ENCODE measurements at places on chromosomes 2 and 18. TPM values are rescaled to one million over a fixed set of nuclear protein-coding genes. Genes with fewer than 3 reads are reported as not detected.

- DNase-seq: peak; percentile 54
- no peaks in the 10 kb centered on the region for H3K4me1 ChIP-seq
- no peaks in the 10 kb centered on the region for H3K27me3 ChIP-seq
- no peaks in the 10 kb centered on the region for H3K36me3 ChIP-seq
- H3K4me3 ChIP-seq: no peak overlapping the region
Measured at GRCh38 chr2:227115761-227116160, 48.2 kb downstream of the COL4A4 start.

- H3K36me3 ChIP-seq: peaks cover 52% of the 10 kb centered on the region
- peak; percentile 55 for DNase-seq
- no peak overlapping the region for H3K4me3 ChIP-seq
- H3K27me3 ChIP-seq: no peaks in the 10 kb centered on the region
- peak overlapping the region; percentile 54 for H3K27ac ChIP-seq
Measured at GRCh38 chr2:65018141-65018582, 29.0 kb downstream of the SLC1A4 start.

EHBP1 gene
- 41.1 TPM for total RNA-seq

DNA sequence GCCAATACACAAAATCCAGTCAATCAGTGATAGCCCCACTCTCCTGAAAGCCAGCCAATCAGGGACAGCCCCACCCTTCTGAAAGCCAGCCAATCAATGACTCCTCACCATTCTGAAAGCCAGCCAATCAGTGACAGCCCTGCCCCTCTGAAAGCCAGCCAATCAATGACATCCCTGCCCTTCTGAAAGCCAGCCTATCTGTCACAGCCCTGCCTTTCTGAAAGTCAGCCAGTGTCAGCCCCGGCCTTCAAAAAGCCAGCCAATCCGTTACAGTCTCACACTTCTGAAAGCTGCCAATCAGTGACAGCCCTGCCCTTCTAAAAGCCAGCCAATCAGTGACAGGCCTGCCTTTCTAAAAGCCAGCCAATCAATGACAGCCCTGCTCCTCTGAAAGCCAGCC is 95.9 kb upstream of the HDAC4 start:
- DNase-seq: no peak
- peaks cover 4% of the 10 kb centered on the region for H3K27me3 ChIP-seq
- H3K4me1 ChIP-seq: peaks cover 42% of the 10 kb centered on the region
- H3K4me3 ChIP-seq: no peak overlapping the region
- H3K27ac ChIP-seq: no peak overlapping the region

GRCh38 chr2:60252581-60253150 is 300.8 kb downstream of the BCL11A start:
- H3K27ac ChIP-seq: no peak overlapping the region
- peak; percentile 58 for DNase-seq
- H3K4me1 ChIP-seq: no peaks in the 10 kb centered on the region
- H3K27me3 ChIP-seq: no peaks in the 10 kb centered on the region
- no peaks in the 10 kb centered on the region for H3K36me3 ChIP-seq

CBLN2 gene
- 0.44 TPM for total RNA-seq

CHRNG gene
- total RNA-seq: 77.7 TPM

GRCh38 chr2:156199588-156199987 is 132.9 kb downstream of the NR4A2 start:
- no peak overlapping the region for H3K27ac ChIP-seq
- H3K4me3 ChIP-seq: no peak overlapping the region
- no peak for DNase-seq
- no peaks in the 10 kb centered on the region for H3K4me1 ChIP-seq
- no peaks in the 10 kb centered on the region for H3K36me3 ChIP-seq
- H3K27me3 ChIP-seq: no peaks in the 10 kb centered on the region

PAX8 gene
- total RNA-seq: 0.44 TPM

- no peaks in the 10 kb centered on the region for H3K4me1 ChIP-seq
- no peak overlapping the region for H3K4me3 ChIP-seq
- H3K36me3 ChIP-seq: no peaks in the 10 kb centered on the region
- no peak overlapping the region for H3K27ac ChIP-seq
- peaks cover 2% of the 10 kb centered on the region for H3K27me3 ChIP-seq
Measured at GRCh38 chr18:47191961-47192360, 15.8 kb upstream of the IER3IP1 start.

NDC80 gene
- total RNA-seq: 12.5 TPM

SERPINB2 gene
- total RNA-seq: 0.27 TPM

Data from muscle of leg (tissue), 16 donors.